Right atrium auricular region (tissue), 2 donors: ENCODE measurements at places on chromosomes 1 and 21. TPM values are rescaled to one million over a fixed set of nuclear protein-coding genes. Genes with fewer than 3 reads are reported as not detected.

- no peak for DNase-seq
- no peak overlapping the region for H3K27ac ChIP-seq
- H3K27me3 ChIP-seq, result no peaks in the 10 kb centered on the region
- H3K4me3 ChIP-seq, result no peak overlapping the region
Observed at GRCh38 chr1:160489513-160490261, 33.4 kb downstream of the SLAMF6 start.

DNA sequence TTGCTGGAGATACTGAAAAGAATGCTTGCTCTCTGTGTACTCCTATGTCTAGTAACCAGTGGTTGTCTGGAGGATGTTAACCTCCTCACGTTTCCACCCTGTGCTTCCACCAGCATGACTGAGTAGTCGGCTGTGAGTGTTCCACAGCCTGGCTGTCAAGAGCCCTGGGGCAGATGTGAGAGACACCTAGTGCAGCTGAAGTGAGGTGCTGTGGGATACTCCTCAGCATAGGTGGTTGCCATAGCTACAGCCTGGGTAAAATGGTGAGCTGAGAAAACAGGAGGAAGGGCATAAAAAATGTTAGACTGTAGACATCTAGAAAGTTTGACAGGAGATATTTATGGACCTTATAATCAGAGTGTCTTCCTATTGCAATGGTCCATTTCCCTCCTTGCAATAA, 15.8 kb downstream of the IVL start:
- no peak overlapping the region for H3K4me3 ChIP-seq
- no peaks in the 10 kb centered on the region for H3K4me1 ChIP-seq
- H3K27ac ChIP-seq, result no peak overlapping the region
- no peaks in the 10 kb centered on the region for H3K27me3 ChIP-seq
- H3K36me3 ChIP-seq, result no peaks in the 10 kb centered on the region

GRCh38 chr1:116951200-116951935, 41.7 kb downstream of the PTGFRN start:
- H3K27ac ChIP-seq, result peak overlapping the region; percentile 89
- no peak for DNase-seq
- H3K27me3 ChIP-seq, result no peaks in the 10 kb centered on the region
- H3K4me1 ChIP-seq, result no peaks in the 10 kb centered on the region
- peak overlapping the region; percentile 25 for H3K4me3 ChIP-seq

GRCh38 chr1:43285269-43285990, at the start of gene C1orf210:
C1orf210 (minus strand) TSS chr1:43285581; CDS start chr1:43283270, 2,311 bp downstream.
- no peak within 1 kb of the TSS for H3K27ac ChIP-seq
- no peaks in the 10 kb centered on the region for H3K27me3 ChIP-seq
- no peak for DNase-seq
- no peak within 1 kb of the TSS for H3K4me3 ChIP-seq
- no peaks in the 10 kb centered on the region for H3K4me1 ChIP-seq

DNA sequence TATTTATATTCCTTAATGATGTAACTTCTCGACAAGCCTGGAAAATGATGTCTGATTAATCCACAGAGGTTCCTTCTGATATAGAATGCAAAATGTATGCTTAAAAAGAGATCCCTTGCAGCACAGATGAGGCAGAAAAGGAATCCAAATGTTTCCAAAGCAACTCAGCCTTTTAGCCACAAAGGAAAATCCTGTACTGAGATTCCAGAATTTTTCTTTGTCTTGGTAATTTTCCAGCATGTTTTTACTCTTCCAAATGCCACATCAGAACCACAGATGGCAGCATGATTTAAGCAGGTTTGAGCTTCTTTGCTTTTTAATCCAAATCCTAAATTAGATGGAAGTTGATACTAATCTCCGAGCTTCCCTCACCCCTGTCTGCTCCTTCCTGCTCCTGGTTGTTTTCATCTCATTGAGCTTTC, 176.4 kb upstream of the PALMD start:
- H3K36me3 ChIP-seq, result no peaks in the 10 kb centered on the region
- no peak overlapping the region for H3K27ac ChIP-seq
- H3K4me1 ChIP-seq, result no peaks in the 10 kb centered on the region
- H3K27me3 ChIP-seq, result no peaks in the 10 kb centered on the region

GRCh38 chr1:29344336-29344735, 108.0 kb downstream of the PTPRU start:
- H3K4me3 ChIP-seq, result no peak overlapping the region
- no peaks in the 10 kb centered on the region for H3K4me1 ChIP-seq
- H3K27me3 ChIP-seq, result no peaks in the 10 kb centered on the region
- H3K36me3 ChIP-seq, result no peaks in the 10 kb centered on the region
- no peak overlapping the region for H3K27ac ChIP-seq
- no peak for DNase-seq

GRCh38 chr1:229370601-229371021, 27.8 kb upstream of the CCSAP start:
- DNase-seq, result peak; percentile 62
- H3K27ac ChIP-seq, result peak overlapping the region; percentile 60

GRCh38 chr1:241592273-241592958, 47.8 kb downstream of the CHML start:
- H3K27ac ChIP-seq, result no peak overlapping the region
- H3K4me3 ChIP-seq, result no peak overlapping the region
- no peaks in the 10 kb centered on the region for H3K27me3 ChIP-seq
- H3K36me3 ChIP-seq, result no peaks in the 10 kb centered on the region
- no peaks in the 10 kb centered on the region for H3K4me1 ChIP-seq

DNA sequence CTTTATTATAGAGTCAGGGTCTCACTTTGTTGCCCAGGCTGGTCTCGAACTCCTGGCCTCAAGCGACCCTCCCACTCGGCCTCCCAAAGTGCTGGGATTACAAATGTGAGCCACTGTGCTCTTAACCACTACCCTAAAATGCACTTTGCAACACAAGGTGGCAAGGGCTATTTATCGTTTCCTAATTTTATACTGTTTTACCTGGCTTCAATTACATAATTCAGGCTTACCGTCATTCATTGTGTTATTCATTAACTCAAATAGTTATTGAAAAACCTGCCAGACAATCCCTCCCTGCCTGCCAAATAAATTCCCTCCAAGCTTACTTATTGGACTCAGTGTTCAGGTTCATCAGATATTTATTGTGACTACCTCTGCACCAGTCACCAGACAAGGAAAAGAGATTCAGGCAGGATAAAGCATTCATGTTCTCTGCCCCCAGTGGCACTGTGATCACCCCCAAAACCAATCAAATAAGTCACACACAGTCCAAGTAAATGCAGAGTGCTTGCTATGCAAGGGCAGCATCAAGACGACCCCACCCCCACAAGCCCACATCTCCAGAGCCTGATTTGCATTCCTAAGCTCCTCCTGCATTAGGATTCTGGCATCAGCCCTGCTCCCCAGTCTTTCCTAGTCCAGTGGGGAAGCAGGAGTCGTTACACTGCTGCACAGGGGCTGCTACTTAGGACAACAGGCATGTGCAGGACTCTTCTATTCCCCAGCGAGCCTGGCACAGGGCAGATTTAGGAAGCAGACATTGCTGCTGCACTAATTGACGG, 8.1 kb downstream of the PAQR7 start:
- no peak for DNase-seq
- H3K4me1 ChIP-seq, result no peaks in the 10 kb centered on the region
- no peak overlapping the region for H3K27ac ChIP-seq
- no peaks in the 10 kb centered on the region for H3K36me3 ChIP-seq

DNA sequence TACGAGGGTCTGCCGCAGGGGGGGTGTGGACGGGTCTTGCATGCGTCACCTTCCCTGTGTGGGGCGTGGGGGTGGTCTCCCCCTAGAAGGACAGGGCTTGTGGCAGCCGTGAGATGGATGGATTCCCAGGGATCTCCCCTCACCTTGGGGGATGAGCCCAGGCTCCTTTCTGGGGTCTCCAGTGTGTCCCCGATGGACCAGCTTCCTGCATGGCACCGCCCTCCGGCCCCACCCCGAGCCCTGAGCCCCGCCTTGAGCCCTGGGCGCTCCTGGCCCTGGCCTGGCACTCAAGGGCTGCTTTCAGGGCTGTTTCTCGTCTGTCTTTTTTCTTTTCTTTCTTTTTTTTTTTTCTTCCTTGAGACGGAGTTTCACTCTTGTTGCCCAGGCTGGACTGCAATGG, 59.5 kb downstream of the SKI start:
- H3K36me3 ChIP-seq, result no peaks in the 10 kb centered on the region
- H3K27me3 ChIP-seq, result no peaks in the 10 kb centered on the region
- H3K4me3 ChIP-seq, result no peak overlapping the region
- DNase-seq, result no peak

GRCh38 chr1:2000850-2001249, 2.7 kb downstream of the CFAP74 start:
- no peaks in the 10 kb centered on the region for H3K4me1 ChIP-seq
- no peak overlapping the region for H3K27ac ChIP-seq
- DNase-seq, result no peak
- H3K4me3 ChIP-seq, result no peak overlapping the region
- H3K36me3 ChIP-seq, result no peaks in the 10 kb centered on the region

DNA sequence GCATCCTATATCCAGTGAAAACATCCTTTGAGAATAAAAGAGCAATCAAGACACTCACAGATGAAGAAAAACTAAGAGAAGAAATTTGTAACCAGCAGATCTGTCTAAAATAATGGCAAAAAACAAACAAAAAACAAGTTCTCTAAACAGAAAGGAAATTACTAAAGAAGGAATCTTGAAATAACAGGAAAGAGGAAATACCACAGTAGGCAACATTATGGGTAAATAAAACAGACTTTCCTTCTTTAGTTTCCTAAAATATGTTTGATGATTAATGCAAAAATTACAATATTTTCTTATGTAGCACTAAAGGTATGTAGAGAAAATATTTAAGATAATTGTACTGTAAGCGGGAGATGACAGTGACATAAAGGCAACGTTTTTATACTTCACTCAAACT, 23.5 kb downstream of the SLC19A1 start:
- no peaks in the 10 kb centered on the region for H3K4me1 ChIP-seq
- H3K4me3 ChIP-seq, result no peak overlapping the region
- no peak overlapping the region for H3K27ac ChIP-seq
- no peaks in the 10 kb centered on the region for H3K27me3 ChIP-seq

- H3K4me3 ChIP-seq, result no peak overlapping the region
- H3K36me3 ChIP-seq, result no peaks in the 10 kb centered on the region
- DNase-seq, result no peak
- no peaks in the 10 kb centered on the region for H3K27me3 ChIP-seq
- no peak overlapping the region for H3K27ac ChIP-seq
Observed at GRCh38 chr21:27168084-27168483, 201.2 kb upstream of the ADAMTS5 start.

GRCh38 chr1:171913385-171913784, 72.1 kb downstream of the DNM3 start:
- DNase-seq, result no peak
- H3K27me3 ChIP-seq, result no peaks in the 10 kb centered on the region
- no peak overlapping the region for H3K27ac ChIP-seq
- H3K36me3 ChIP-seq, result no peaks in the 10 kb centered on the region

- H3K36me3 ChIP-seq, result no peaks in the 10 kb centered on the region
- H3K27me3 ChIP-seq, result no peaks in the 10 kb centered on the region
- no peaks in the 10 kb centered on the region for H3K4me1 ChIP-seq
- H3K4me3 ChIP-seq, result no peak overlapping the region
- DNase-seq, result no peak
Observed at GRCh38 chr21:41636636-41637630, 129.0 kb upstream of the TMPRSS2 start.

GRCh38 chr1:84996846-84997666, at the start of gene MCOLN2:
MCOLN2 (minus strand) TSS chr1:84997113; CDS start chr1:84996872, 241 bp downstream.
- H3K36me3 ChIP-seq, result no peaks in the 10 kb centered on the region
- no peak within 1 kb of the TSS for H3K27ac ChIP-seq
- H3K4me1 ChIP-seq, result peaks cover 15% of the 10 kb centered on the region
- H3K4me3 ChIP-seq, result peak within 1 kb of the TSS; percentile 41
- peaks cover 4% of the 10 kb centered on the region for H3K27me3 ChIP-seq

- H3K4me1 ChIP-seq, result no peaks in the 10 kb centered on the region
- DNase-seq, result no peak
- H3K27ac ChIP-seq, result no peak overlapping the region
- no peak overlapping the region for H3K4me3 ChIP-seq
- H3K36me3 ChIP-seq, result no peaks in the 10 kb centered on the region
- no peaks in the 10 kb centered on the region for H3K27me3 ChIP-seq
Observed at GRCh38 chr1:185495898-185496297, 178.9 kb upstream of the IVNS1ABP start.

GRCh38 chr1:7726623-7727022, 44.5 kb upstream of the VAMP3 start:
- no peak for DNase-seq
- H3K36me3 ChIP-seq, result no peaks in the 10 kb centered on the region
- no peak overlapping the region for H3K27ac ChIP-seq
- H3K27me3 ChIP-seq, result no peaks in the 10 kb centered on the region
- H3K4me3 ChIP-seq, result no peak overlapping the region

DNA sequence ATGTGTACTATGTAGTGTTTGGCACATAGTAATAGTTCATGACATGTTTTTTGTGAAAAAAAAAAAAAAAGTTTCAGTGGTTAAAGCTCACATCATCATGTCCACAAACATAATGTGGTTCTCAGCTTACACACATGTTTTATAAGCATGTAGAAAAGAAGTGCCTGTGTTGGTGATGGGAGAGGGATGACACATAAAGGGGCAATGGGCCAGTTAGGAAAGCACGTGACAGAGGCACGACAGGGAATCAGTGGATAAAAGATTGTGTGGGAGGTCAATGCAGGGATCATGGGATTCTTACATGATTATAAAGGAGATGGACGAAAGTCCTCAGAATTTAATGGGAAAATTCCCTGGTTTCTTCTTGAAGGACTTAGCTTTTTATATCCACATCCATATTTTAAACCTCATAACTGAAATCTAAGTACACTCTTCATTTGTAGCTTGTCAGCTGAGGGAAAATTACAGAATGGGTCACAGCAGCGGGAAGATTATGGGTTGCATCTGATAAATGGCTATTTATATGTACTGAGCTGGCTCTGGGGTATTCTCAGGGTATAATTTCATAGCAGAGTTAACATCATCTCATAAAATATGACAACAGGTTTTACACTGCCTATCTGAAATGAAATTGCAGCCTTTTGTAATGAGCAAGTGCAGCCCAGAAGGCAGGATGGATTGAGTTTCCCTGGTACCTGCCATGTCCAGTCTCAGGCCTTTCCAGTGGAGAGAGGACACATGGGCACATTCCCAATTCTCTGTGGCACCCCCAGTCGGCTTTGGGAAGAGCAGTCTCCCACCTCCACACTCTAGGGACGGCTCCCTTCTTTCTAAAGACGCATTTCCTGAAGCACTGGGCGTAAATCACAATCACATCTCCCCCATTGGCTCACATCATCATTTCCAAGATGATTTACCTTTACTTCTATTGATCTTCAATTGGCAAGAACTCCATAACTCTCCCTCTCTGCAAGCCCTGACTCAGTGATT, 42.3 kb upstream of the NHLH2 start:
- no peaks in the 10 kb centered on the region for H3K4me1 ChIP-seq
- no peaks in the 10 kb centered on the region for H3K36me3 ChIP-seq
- DNase-seq, result no peak
- H3K27me3 ChIP-seq, result no peaks in the 10 kb centered on the region
- no peak overlapping the region for H3K27ac ChIP-seq
- H3K4me3 ChIP-seq, result no peak overlapping the region

Gene MYOG
- not detected for total RNA-seq

Gene SLC22A15
- 3.9 TPM for total RNA-seq

Gene DNASE2B
- not detected for total RNA-seq

Gene CFHR2
- not detected for total RNA-seq

Gene CSF3R
- total RNA-seq, result 9.3 TPM

Gene NPHS2
- total RNA-seq, result not detected
